ENCODE measurements at places on chromosomes 3 and 15.

DNA sequence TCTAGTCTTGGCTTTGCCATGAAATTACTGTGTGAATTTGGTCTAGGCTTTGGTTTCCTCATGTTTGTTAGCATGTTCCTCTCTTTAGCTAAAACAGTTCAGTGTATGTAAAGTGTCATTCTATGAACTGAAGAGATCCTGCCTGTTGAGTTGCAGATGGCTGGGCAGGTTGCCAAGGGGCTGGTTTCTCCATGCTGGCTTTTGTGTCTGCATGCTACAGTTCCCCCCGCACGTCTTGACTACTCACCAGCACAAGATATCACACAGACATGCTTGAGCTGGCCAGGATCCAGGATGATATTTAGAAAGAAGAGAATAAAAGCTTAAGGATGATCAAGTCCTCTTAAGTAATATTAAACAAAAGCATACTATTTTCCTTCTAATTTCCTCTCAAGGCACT is 90.2 kb downstream of the CERS3 start:
- no peak for DNase-seq

DNA sequence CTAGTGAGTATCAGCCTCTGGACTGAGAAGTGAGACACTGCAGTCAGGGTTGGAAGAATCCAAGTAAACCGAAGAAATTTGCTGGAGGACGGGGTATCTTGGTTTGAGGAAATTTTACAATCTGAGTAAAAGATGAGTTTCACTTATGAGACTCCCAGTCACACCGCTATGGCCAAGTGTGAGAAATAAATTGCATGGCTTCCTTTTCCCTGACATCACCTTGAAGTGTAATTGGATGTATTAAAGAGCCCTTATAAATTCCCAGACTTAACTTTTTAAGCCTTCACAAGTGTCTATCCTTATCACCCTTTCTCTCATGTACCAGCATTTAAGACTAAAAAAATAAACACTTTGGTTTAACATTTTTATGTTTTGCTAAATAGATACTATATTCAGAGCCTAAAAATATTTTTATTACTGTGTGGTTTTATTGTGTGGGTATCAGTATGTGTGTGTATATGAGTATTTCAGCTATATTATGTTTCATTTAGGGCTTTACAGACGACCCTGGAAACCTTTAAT is 23.8 kb downstream of the USP3 start:
- DNase-seq, result no peak

DNA sequence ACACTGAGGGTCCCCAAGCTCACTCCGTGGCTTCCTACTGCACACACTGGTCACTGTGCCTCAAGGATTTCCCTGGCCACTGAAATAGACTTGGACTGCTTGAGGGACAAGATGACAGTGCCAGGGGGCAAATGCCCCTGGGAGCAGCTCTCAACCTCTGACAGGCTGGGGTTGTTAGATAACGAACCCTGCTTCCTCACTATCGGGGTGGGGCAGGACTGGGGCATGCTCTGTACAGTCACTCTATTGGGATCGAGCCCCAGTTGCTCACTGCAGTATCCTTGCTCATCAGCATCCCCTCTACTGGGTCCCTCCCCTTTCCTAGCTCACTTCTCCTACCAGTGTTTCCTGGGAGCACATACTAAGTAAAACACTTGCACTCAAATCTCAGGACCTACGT is 610.8 kb downstream of the NTRK3 start:
- DNase-seq, result no peak

- DNase-seq, result no peak
These were observed 817.4 kb upstream of the LMCD1 start for GRCh38 chr3:7684182-7684715.

DNA sequence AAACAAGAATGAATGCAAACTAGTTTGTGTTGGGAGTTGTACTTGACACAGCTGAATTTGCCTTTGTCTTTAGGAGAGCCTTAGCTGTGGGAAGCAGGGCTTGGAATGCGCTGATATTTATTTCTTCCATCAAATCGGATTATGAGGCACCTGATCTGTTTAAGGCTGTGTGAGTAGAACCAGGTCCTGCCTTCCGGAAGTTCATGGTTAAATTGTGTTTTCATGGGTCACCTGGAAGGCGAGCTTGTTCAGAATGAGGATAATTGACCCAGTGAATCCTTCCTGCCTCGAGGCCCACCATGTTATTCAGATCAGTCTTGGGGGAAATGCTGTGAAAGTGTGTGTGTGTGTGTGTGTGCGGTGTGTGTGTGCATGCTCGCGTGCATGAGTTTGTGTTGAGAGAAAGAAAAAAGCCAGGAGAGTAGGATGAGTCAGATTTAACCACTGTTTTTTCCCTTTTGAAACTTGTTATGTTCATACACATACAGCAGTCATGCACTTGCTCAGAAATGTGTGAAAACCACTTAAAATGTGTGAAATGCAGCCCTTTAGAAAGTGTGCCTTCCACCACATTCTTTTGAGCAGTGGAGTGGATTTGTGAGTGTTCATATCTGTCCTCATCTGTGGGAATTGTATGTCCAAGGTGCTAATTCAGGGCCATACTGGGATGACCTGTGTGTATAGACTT is 36.7 kb downstream of the SMAD3 start:
- no peak for DNase-seq

- DNase-seq, result no peak
These were observed 53.4 kb upstream of the LRIG1 start for GRCh38 chr3:66554178-66554577.

- DNase-seq, result peak; percentile 73
These were observed 51.6 kb upstream of the BLM start for GRCh38 chr15:90665288-90666134.

DNA sequence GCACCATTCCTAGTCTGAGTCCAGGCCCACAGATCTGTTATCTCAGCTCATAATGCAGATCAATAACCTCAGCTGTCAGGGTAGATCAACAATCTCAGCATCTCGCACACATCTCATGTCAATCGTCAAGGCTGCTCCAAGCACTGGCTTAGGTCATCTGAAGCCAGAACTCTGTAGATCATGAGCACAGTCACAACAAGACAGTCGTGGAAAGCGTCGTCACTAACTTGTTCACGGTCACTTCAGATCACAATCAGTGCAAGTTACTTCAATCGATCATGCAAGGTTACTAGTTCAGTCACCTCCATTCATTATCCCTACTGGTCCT is 71.8 kb downstream of the RBPMS2 start:
- no peak for DNase-seq

GRCh38 chr15:68934341-68934740 is 4.0 kb downstream of the SPESP1 start:
- DNase-seq, result no peak

- no peak for DNase-seq
These were observed 750 bp downstream of the SLC33A1 start for GRCh38 chr3:155853214-155854140.

- no peak for DNase-seq
These were observed 21.0 kb upstream of the SEMA6D start for GRCh38 chr15:47696351-47696750.

DNA sequence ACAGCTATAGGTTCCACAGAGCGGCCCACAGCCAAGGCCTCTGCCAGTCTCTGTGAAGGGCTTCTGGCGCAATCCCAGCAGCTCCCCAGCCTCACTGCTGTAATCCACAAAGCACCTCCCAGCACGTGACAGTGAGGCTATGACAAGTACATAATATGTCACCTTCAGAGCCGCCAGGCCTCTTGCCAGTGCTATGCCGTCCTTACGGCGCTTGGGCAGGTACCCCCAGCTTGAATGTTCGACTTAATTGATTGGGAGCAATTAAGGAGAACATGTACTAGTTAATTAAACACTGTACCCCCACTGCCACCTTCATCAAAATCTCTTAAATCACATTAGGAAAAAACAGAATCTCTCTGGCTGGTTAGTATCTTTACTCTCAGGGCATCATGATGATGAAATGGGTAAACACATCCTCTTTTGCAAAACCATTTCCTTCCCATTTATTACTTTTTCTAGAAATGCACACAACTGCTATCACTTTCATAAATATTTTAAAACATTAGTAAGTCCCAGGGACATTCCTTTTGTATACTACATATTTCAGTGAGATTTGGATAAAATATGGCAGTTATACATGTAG is 169.9 kb downstream of the XXYLT1 start:
- no peak for DNase-seq

DNA sequence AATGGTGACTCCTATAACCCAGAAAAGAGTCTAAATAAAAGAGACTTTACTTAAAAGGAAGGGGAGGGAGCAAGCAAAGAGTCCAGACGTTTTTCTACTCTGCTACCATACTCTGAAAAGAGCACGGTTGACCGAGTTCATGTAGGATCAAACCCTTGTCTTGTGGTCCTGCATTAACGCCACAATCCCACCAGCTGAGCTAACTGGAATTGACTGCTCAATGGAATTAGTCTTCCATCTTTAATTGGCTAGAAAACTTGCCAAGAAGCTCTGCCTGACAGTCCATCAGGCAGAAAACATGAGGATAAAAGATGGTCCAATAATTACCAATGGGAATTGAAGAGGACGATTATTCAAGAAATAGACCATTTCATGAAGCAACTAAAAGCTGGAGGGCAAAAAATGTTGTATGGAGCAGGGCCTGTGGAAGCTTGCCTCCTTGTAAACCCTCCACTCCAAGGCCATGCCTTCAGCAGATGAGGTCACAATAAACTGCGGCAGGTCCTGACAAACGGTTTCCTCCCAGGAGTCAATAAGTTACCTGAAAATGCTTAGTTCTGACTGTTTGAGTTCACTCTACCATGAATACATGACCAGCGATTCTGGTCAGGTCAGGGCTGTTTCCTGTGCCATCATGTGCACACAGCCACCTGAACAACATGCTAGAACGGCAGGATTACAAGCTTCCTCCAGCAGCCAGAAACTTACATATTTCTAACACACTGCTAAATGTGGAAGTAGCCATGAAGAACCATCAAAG is 35.6 kb upstream of the ARHGEF3 start:
- no peak for DNase-seq

DNA sequence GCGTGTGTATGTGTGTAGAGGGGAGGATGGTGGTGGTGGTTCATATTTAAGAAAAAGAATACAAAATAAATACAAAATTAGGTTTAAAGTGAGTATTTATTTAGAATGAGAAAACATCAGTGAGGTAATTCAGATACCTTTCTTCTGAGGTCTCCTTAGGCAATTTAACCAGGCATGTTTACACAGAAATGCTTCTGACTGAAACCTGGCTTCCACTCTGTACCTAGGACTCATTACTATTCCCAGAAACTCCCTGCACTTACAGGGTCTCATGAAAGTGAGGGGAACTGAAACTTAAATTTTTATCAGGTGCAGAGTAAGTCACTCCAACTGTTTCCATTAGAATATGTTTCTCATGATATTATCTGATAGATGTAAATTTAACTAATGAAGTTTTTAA is 10.3 kb upstream of the DIPK2A start:
- DNase-seq, result no peak

DNA sequence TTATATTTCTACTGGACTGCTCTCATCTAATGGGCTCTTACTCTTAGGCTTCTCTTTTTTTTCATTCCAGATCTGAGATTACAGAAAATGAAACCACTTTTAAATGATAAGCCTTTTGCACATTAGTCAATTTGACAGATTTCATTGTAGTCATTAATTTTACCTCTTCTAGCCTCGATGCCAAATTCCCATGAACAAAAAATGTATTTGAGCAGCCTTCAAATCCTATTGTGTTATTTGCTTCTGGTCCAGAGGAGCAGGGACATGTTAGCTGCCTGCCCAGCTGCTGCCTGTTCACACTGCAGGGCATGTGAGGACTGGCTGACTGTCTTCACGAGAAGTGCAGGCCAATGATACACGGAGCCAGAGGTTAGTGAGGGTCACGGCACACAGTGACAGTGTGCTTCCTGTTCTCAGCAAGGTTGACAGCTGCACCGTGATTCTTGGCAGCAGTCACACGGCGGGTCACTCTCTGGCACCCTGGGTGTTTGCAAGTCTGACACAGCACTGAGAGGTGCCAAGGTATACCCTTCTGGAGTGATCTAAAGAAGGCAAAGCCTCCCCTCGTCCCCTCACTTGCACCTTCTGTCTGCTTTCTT is 40.8 kb downstream of the KAT2B start:
- peak; percentile 15 for DNase-seq

GRCh38 chr3:112314649-112315048 is 18.3 kb upstream of the CD200 start:
- DNase-seq, result no peak

GRCh38 chr3:143502081-143502480 is 346.2 kb downstream of the SLC9A9 start:
- DNase-seq, result no peak
